ENCODE measurements at places on chromosomes 5 and 9.

DNA sequence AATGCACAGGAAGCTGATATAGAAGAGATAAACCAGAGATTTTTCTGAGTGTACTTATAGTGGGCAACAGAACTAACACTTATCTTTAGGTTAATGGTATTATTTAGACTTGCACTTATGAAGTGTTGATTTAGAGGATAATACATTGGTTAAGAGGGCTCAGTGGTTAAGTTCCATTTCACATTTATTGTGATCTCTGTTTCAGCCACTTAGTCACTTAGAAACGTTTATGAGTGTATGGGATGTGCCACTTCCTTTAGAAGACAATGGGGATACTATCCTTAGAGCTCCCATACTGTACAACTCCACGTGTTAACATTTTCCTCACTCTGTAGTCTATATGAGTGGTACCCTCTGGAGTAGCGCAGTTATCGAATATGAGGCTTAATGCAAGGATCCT lies 57.5 kb downstream of the PIP5K1B start:
- no peak for DNase-seq

DNA sequence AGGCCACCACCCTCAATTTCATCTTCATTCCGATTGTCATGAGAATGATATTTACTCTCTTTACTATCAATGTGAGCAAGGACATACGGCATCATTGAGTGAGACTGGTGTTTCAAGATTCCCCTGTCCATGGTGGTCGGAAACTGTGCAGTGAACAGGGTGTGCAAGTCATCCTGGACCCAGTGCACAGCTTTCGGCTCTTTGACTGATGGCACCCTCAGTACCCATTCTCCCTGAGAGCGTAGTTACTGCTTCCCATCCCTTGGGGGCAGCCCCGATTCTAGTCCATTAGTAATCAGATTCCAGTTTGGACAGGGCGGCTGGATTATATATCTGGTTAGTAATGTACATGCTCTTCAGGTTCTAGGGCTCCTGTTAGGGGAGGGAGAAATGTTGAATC lies 61.7 kb upstream of the SUB1 start:
- no peak for DNase-seq

DNA sequence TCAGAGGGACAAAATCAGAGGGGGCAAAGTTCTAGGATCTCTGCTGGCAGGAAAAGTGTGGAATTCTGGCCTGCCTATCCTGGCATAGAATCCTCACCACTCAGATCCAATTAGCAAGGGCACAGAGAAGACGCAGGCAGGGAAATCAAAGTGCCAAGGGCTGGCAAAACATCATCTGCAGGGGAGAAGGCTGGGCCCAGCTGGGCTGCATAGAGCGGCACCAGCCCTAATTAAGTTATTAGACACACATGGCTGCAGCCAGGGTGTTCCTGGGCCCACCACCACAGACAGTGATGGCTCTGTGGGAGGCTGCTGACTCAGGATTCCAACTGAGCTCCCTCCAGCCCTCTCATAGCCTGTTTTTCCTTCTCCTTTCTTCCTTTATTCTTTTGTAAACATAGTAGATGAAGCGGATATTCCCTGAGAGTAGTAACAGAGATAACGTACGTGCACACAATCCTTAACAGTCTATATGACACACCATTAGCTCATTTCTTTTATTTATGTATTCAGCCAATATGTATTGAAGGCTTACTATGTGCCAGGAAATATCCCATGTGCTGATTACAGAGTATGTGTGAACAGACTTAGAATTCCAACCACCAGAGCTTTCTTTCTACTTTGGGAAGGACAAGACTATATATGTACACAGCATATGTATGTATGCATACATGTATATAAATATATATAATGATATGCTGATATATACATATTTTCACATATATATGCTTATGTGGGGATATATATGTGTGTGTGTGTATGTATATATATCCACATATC lies 236.1 kb downstream of the ASTN2 start:
- DNase-seq: no peak

GRCh38 chr5:114252226-114252625 lies 109.6 kb upstream of the KCNN2 start:
- no peak for DNase-seq

DNA sequence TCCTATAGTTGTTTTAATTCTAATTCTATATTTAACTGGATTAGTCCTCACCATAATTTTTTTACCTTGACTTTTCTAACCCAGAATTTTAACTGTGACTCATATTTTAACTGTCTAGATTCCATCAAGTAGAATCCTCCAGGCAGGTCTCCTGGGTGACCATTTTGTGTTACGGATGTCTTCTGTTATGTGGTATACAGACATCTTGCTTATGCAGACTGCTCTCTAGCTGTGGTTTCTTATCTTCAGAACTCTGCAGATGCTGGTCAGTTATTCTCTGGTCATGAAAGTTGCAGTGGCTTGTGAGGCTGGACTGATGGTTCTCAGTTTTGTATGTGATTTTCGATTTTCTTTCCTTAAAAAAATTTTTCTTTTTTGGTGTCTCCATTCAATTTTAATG lies 139.4 kb downstream of the ATG10 start:
- no peak for DNase-seq

GRCh38 chr5:62312036-62312435 lies 6.0 kb downstream of the KIF2A start:
- DNase-seq: no peak

GRCh38 chr5:139863361-139863760 lies 67.8 kb downstream of the PSD2 start:
- DNase-seq: no peak

GRCh38 chr5:172374783-172375182 lies 79.5 kb downstream of the SH3PXD2B start:
- DNase-seq: no peak

GRCh38 chr5:178068293-178068692 lies 45.0 kb upstream of the N4BP3 start:
- no peak for DNase-seq

GRCh38 chr9:89890326-89890980 lies 285.6 kb downstream of the GADD45G start:
- DNase-seq: no peak

DNA sequence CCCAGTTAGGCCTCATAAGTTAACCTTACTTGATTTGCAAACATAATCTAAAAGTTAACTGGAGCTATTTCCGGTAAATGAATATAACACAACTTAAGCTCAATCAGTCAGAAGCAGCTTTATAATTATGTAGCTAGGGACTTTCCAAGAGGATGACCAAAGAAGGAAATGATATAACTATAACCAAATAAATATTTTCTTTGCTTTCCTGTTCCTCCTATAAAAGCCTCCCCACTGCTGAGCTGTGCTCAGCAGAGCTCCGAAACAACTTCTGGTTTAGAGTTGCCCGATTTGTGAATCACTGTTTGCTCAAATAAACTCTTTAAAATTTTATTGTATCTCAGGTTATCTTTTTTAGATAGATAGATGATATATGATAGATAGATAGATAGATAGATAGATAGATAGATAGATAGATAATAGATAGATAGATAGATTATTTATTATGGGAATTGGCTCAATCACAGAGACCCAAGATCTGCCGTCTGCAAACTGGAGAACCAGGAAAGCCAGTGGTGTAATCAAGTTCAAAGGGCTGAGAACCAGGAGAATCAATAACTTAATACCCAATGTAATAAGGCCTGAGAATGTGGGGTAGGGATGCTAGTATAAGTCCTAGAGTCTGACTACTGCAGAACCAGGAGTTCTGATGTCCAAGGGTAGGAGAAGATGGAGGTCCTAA lies 19.3 kb upstream of the TMEM161B start:
- DNase-seq: no peak

All from retinal pigment epithelial cell (primary cell).